ENCODE measurements at places on chromosomes 11 and 22.
A peak's percentile ranks its signal among the peaks of the same experiment; 100 is the strongest.

- DNase-seq, result no peak
Measured at GRCh38 chr11:95134491-95134890, 44.8 kb downstream of the ENDOD1 start.

- no peak for DNase-seq
Measured at GRCh38 chr11:12274558-12275197, 102.7 kb upstream of the PARVA start.

DNA sequence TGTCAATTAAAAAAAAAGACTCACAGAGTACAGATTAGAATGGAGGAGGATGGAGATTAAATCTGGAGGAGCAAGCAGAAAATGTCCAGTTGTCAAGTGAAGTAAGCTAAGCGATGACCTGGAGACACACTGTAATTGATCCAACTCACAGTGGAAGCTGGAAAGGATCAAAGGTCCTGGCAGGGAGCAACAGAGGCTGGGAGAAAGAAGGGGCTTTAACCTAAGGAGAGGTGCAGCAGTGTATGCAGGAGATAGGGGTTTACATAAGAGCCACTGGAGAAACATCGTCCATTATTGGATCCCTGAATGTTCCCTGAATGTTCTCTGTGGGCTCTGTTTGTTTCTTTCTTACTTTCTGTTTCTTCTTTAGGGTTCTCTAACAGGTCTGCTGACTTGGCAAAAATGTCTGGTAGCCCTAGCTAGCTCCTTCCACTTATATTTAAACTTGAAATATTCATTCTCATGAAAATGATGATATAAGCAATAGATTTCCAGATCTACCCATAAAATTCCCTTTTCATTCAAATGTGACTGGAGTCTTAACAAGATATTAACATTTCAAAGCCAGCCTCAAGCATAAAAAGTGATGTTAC lies 30.1 kb upstream of the CAT start:
- no peak for DNase-seq

DNA sequence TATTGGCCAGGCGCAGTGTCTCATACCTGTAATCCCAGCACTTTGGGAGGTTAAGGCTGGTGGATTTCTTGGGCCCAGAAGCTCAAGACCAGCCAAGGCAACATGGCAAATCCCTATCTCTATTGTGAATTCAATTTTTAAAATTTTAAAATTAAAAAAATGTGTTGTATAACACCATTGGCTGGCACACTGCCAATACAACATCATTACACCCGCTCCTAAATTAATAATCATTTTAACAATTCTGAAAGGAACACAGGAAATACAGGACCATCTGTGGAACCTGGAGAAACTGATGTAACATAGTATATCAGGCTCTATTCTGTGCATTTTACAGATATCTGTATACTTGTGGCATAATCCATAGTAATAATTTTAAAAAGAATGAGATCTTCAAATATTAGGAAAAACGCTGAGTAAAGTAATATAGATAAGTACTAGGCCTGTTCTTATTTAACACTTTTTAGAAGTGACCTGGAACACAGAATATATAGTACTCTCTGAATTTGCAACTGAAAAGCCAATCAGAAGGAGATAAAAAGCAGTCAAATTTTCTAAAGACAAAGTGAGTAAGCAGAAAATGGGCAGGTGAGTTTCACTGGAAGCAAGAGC lies 124.3 kb downstream of the APOL5 start:
- DNase-seq, result no peak

DNA sequence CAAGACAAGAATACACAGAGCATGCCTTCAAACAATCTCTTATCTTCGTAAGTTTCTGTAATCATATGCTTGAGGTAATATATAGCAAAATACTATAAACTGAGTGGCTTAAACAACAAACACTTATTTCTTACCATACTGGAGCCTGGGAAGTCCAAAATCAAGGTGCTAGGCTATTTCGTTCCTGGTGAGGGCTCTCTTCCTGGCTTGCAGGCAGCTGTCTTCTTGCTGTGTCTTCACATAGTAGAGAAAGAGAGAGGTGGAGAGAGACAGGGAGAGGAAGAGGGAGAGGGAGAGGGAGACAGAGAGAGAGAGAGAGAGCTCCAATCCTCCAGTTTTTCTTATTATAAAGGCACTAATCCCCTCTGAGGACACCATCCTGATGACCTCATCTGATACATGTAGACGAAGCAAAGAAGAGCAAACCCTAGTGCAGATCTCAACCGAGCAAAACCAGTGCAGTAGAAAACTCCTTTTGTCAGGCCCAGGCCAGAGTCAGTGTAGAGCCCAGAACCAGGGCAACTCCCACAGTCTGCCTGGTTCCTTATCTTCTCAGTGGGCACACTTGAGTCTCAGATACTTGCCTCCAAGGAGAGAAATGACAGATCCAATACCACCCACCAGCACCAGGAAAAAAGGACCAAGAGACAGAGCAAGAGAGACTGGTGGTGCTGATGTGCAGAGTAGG lies 297.1 kb upstream of the NCAM1 start:
- no peak for DNase-seq

DNA sequence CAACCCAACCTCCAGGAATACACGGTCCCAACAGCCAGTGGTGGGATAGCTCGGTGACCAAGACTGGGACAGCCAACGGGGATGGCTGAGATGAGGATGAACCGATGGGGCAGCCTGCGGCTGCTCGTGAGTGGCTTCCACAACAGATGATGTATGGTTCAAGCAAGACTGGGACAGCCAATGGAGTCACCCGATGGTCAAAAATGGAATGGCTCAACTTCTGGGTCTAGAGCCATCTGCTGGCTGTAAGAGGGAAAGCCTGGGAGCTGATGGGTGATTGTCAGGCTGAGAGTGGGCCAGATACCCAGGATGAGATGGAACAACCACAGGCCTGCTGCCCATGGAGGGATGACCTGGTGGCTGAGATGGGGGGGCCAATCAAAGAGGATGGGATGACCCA lies 35.5 kb downstream of the SYT7 start:
- no peak for DNase-seq

GRCh38 chr22:42661985-42662831 lies 13.0 kb upstream of the CYB5R3 start:
- DNase-seq, result peak; percentile 84

DNA sequence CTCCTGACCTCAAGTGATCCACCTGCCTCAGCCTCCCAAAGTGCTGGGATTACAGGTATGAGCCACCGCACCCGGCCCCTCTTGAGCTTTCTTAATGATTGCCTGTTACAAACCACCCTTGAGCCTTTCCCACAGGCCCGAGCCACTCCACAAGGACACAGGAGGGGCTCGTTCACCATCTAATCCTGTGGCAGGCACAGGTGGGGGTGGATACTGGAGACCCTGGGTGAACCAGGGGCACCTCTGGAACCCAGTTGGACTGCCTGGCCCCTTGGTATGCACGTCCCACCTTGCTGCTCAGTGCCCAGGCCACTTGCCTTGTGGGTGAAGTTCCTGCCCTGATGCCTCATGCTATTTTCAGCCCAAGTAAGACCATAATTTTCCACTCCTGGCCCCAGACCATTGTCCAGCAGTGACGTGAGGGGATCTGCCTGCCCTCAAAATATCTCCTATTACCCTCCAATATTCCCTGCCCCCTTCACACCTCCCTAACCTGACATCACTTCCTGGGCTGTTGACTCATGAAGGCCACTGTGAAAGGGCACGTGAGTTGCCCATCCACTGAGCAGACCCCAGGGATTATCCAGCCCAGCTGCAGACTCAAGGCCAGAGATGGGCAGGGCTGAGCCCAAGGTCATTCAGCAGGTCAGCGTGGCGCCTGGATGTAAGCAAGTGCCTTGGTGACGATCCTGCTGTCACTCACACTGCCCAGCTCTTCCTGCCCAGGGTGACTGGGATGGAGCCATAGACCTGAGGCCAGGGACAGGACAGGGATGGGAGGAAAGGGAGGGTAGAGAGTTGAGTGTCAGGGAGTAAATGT lies 19.6 kb downstream of the P2RY2 start:
- DNase-seq, result no peak

GRCh38 chr22:46936378-46936903 lies 174.0 kb downstream of the TBC1D22A start:
- DNase-seq, result no peak

DNA sequence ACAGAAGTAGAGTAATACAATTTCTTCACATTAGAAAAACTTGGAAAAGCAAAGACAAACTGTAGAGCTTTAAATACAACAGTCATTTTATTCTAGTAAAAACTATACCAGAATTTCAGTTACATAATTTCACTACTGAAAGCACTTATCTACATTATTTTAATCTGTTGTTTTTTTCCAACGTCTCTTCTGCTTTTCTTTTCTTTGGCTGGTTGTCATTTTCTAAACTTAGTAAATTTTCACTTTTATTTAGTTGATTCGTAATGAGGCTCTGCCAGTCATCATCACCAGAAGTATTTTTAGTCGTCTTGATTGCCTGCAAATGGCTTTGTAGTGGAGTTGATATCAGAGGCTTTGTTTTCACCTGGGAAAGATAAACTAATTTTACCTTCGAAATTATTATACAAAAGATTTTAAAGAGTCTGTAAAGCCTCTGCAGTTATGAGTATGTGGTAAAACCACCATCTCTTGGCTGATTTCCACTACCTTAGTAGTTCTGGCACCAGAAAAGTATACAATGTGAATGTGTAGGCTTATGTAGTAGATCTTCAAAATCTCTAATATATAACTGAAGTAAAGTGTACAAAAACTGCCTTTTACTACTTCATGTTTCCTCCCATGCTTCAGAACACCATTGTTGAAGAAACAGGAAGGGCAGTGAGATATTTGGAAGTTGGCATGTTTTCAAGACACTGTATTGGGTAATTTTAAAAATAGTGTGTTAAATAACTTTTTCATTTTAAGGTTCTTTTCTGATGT lies 19.2 kb downstream of the EIF3M start:
- DNase-seq, result no peak

- no peak for DNase-seq
Measured at GRCh38 chr11:75536786-75537641, 11.3 kb upstream of the GDPD5 start.

DNA sequence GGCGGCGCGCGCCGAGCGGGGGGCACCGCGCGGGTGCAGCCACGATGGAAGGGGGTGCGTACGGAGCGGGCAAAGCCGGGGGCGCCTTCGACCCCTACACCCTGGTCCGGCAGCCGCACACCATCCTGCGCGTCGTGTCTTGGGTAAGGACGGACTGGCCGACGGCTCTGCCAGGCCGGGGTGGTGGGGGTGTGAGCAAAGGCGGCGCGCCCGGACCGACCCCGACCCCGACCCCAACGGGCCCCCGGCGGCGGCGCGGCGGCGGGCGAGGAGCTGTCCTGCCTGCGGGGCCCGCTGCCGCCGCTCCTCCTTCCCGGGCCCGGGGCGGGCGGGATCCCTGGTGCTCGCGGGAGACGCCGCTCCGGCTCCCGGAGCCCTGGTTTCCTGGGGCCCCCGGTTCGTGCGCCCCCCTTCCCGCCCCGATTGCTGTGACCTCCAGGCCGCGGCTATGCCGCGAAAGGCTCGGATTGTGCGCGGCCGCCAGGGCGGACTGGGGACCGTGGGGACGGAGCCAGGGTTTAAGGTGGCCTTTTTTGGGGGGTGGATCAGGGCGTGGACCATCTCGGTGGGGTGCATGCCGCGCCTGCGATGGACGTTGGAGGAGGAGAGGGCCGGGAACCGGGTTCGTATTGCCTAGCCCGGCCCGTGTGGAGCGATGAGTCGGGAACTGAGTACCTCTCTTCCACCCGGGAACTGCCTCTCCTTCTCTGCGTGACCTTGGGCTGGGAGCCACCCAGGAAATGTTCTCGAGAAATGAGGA lies at the start of gene SYNGR1:
Gene SYNGR1 (plus strand): TSS at position 25 of the 760 bp plus-strand sequence. CDS start 20 bp downstream, at position 45.
- DNase-seq, result no peak

DNA sequence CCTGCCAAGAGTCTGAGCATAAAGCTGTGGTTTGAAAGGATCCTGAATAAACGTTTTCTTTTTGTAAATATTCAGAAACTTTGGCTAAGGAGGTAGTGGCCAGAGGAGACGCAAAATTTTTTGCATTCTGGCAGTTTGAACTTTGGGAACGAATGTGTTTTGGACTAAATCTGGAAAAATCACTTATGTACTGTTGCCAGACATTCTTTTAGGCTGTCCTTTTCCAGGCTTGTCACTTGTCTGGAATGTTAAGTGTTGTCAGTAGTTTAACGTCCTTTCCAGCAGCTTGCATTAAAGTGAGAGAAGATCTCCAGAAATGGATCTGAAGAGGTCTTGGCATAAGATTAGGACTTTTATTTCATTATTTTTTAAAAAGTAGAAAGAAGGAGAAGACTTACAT lies 18.5 kb downstream of the SPECC1L start:
- no peak for DNase-seq

DNA sequence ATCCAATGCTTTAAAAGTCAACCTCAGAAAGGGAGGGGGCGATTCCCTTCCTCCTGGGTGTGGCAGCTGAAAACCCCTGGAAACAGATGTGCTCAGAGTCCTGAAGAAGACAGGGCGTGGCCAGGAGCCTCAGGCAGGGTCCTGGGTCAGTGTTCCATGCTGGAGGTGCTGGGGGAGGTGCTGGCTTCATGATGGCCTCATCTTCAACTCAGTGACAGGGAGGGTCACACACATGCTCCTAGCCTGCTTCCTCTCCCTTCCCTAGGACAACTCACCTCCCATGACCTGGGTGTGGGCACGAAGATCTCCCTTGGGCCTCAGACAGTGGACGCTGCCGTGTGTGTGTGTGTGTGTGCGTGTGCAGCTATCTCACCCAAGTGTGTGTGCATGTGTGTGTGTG lies 245.6 kb upstream of the B3GAT1 start:
- no peak for DNase-seq

DNA sequence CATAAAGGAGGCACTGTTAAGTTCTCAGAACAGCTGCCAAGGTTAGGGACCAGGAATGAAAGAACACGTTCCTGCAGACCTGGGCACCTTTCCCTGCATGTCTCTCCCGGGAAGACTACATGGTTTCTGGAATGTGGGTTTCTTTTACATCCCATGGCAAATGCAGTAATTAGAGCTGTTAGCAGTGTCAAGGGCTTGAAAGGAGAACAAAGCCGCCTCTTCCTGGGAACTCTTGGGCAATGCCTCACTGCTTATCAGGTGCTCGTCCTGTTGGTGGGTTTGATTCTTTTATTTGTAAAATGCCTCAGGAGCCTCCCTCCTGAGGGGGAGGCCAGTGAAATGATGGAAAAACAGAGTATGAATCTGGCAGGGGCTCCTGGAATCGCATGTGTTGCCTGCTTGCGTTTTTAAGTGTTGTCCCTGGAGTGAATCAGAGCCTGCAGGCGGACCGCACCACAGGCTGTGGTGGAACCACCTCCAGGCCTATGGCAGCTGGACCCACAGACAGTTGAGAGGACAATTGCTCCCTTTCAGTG lies 723 bp upstream of the C22orf31 start:
- DNase-seq, result no peak

GRCh38 chr11:441418-442274 lies at the start of gene ANO9:
ANO9 (minus strand) TSS chr11:442011; CDS start chr11:441926, 85 bp downstream.
- DNase-seq, result peak; percentile 51

Measured in T-helper 17 cell (primary cell).